ENCODE measurements at places on chromosomes 7 and 10.
A peak's percentile ranks its signal among the peaks of the same experiment; 100 is the strongest.

- no peaks in the 10 kb centered on the region for H3K36me3 ChIP-seq
- no peak overlapping the region for H3K4me3 ChIP-seq
- H3K4me1 ChIP-seq: no peaks in the 10 kb centered on the region
- DNase-seq: no peak
- no peak overlapping the region for H3K27ac ChIP-seq
These were observed 6.0 kb downstream of the SRGN start for GRCh38 chr10:69093933-69094332.

DNA sequence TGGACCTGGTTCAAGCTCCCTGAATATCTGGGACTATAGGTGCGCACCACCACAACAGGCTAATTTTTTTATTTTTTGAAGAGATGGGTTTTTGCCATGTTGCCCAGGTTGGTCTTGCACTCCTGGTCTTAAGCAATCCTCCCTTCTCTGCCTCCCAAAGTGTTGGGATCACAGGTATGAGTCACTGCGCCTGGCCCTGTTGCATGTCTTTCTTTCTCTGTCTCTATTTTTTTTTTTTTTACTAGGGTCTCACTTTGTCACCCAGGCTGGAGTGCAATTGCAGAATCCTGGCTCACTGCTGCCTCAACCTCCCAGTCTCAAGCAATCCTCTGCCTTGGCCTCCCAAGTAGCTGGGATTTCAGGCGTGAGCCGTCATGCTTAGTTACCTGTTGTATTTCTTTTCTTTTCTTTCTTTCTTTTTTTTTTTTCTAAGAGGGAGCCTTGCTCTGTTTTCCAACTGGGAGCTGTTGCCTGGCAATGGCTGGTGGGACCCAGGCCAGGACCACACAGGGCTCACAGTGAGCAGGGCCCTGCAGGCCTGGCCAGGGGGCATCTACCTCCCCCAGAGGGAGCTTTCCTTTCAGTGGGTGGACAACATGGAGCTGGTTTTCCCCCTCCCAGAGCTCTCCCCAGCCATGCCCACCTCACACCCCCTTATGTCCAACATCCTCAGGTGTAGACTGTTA lies 6.0 kb downstream of the MYL7 start:
- H3K4me3 ChIP-seq: no peak overlapping the region
- DNase-seq: no peak
- H3K36me3 ChIP-seq: no peaks in the 10 kb centered on the region
- H3K27me3 ChIP-seq: no peaks in the 10 kb centered on the region
- no peak overlapping the region for H3K27ac ChIP-seq

DNA sequence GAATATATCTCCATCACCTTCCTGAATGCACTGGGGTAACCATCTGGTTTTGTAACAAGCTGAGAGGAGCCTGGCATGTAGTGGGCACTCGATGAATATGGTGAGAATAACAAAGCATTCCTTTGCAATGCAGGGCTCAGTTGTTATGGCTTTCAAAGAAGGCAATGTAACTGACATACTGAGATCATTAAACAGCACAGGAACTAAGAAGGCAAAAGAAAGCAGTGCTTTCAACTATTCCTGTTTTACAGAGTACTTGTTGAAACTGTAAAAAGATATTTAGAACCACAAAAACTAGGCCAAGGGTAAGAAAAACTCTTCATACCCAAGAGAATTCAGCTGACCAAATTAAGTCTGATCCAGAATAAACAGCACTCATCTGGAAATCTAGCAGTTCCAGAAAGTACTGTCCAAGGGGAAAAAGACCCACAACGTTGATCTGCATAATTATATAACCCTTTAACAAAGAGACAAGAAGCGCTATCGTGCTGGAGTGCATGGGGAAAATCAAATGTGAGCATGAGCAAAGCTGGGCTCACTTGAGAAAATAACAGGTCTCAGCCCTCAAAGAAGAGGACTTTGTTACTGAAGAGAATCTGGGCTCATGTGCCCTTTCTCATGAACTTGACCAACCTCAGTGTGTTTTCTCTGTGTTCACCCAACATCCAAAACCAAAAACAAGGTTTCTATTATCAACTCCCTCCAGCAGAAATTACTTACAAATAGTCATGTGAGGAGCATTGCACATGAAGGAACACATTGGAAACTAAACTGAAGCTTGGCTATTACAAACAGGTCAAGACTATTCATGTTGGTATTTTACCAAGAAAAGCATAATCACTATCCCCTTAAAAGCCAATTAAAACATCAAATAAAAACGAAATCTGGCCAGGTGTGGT lies 116.2 kb downstream of the AVL9 start:
- no peak overlapping the region for H3K4me3 ChIP-seq
- H3K4me1 ChIP-seq: no peaks in the 10 kb centered on the region
- H3K36me3 ChIP-seq: no peaks in the 10 kb centered on the region
- no peak for DNase-seq
- H3K27me3 ChIP-seq: no peaks in the 10 kb centered on the region
- no peak overlapping the region for H3K27ac ChIP-seq

GRCh38 chr10:90939116-90939515 lies 18.2 kb upstream of the ANKRD1 start:
- no peaks in the 10 kb centered on the region for H3K36me3 ChIP-seq
- H3K4me1 ChIP-seq: peaks cover 5% of the 10 kb centered on the region
- DNase-seq: no peak
- H3K4me3 ChIP-seq: no peak overlapping the region
- H3K27ac ChIP-seq: no peak overlapping the region
- no peaks in the 10 kb centered on the region for H3K27me3 ChIP-seq

GRCh38 chr7:4792537-4793126 lies 17.2 kb downstream of the AP5Z1 start:
- no peaks in the 10 kb centered on the region for H3K36me3 ChIP-seq
- no peaks in the 10 kb centered on the region for H3K27me3 ChIP-seq
- no peaks in the 10 kb centered on the region for H3K4me1 ChIP-seq
- H3K4me3 ChIP-seq: peak overlapping the region; percentile 53
- peak; percentile 73 for DNase-seq

GRCh38 chr10:87674943-87675342 lies 15.3 kb downstream of the PAPSS2 start:
- no peak overlapping the region for H3K27ac ChIP-seq
- H3K36me3 ChIP-seq: no peaks in the 10 kb centered on the region

DNA sequence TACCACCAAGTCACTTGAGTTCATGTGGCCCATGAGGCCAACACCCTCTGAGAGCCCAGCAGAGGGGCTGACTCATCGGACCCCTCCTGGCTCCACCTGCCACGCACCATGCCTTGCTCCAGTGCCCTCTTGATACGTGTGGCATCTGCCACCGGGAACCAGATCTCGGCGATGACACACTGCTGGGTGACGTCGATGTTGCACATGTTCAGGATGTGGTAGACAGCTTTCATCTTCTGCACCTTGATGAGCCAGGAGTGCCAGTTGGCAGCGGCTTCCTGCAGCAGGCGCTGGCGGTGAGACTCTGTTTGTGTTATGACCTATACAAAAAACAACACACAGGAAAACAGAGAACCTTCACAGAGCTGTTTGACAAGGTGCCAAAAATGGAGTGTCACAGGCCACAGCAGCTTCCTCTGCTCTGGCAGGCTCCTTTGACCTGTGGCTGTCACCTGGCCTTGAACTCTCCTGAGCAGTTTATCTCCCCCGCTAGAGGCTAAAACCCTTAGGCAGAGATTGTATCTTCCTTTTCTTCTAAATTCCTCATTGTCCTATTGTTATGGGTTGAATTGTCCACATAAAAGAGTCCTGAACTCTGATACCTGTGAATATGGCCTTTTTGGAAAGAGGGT lies 45.2 kb upstream of the TMEM213 start:
- peaks cover 23% of the 10 kb centered on the region for H3K4me1 ChIP-seq
- H3K27ac ChIP-seq: no peak overlapping the region
- H3K36me3 ChIP-seq: no peaks in the 10 kb centered on the region
- no peak for DNase-seq
- H3K4me3 ChIP-seq: no peak overlapping the region

GRCh38 chr10:120415709-120416330 lies 41.2 kb upstream of the PLPP4 start:
- no peak overlapping the region for H3K27ac ChIP-seq
- no peaks in the 10 kb centered on the region for H3K36me3 ChIP-seq
- H3K4me3 ChIP-seq: no peak overlapping the region
- DNase-seq: no peak
- no peaks in the 10 kb centered on the region for H3K4me1 ChIP-seq

DNA sequence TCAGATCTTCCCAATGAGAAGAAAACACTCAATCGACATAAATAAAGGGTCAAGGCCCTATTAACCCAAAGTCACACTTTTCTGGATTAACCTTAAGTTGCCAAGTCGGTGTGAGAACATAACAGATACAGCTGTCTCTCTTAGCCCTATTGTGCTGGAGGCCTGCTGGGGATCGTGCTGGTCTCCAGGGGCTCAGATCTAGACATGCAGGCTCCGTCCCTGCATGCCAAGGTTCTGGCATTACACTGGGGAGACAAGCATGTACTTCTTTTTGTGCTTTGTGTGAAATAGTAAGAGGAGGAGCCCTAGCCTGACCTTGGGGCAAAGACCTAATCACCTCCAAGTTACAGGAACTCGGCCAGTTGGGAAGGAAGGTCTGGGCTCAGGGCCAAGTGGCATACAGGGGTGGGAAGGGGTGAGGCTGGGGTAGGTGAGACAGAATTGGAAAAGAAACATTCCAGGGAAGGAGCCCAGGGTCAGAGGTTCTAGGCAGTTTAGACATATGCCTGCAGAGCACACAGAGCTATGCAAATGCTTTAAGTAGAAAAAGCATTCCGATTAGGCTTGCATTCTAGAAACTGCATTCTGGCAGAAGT lies 216.4 kb downstream of the HECW1 start:
- no peak overlapping the region for H3K27ac ChIP-seq
- no peaks in the 10 kb centered on the region for H3K4me1 ChIP-seq
- no peaks in the 10 kb centered on the region for H3K36me3 ChIP-seq
- H3K27me3 ChIP-seq: no peaks in the 10 kb centered on the region
- no peak overlapping the region for H3K4me3 ChIP-seq

GRCh38 chr7:2425749-2426148 lies 22.3 kb downstream of the CHST12 start:
- no peak overlapping the region for H3K4me3 ChIP-seq
- peaks cover 4% of the 10 kb centered on the region for H3K4me1 ChIP-seq
- H3K36me3 ChIP-seq: no peaks in the 10 kb centered on the region
- no peak for DNase-seq
- no peaks in the 10 kb centered on the region for H3K27me3 ChIP-seq
- no peak overlapping the region for H3K27ac ChIP-seq

- H3K4me1 ChIP-seq: no peaks in the 10 kb centered on the region
- no peak for DNase-seq
- H3K4me3 ChIP-seq: no peak overlapping the region
- H3K36me3 ChIP-seq: no peaks in the 10 kb centered on the region
These were observed 8.1 kb upstream of the ANK3 start for GRCh38 chr10:60397792-60398191.

DNA sequence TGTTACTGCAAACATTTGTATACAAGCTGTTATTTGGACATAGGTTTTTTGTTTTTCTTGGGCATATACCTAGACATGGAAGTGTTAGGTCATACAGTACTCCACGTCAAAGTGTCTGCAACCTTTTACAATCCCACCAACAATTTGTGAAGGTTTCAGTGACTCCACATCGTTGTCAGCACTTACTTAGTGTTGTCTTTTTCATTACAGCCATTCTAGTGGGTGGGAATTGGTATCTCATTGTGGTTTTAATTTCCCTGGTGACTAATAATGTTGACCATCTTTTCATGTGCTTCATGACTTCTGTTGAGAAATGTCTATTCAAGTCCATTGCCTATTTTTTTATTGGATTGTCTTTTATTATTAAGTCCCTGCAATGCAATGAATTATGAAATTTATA lies 95.0 kb downstream of the UBE3C start:
- no peaks in the 10 kb centered on the region for H3K36me3 ChIP-seq
- H3K4me1 ChIP-seq: no peaks in the 10 kb centered on the region
- DNase-seq: no peak
- no peaks in the 10 kb centered on the region for H3K27me3 ChIP-seq
- H3K27ac ChIP-seq: no peak overlapping the region
- H3K4me3 ChIP-seq: no peak overlapping the region

- peaks cover 16% of the 10 kb centered on the region for H3K4me1 ChIP-seq
- no peak overlapping the region for H3K4me3 ChIP-seq
- H3K36me3 ChIP-seq: no peaks in the 10 kb centered on the region
- no peaks in the 10 kb centered on the region for H3K27me3 ChIP-seq
These were observed 11.4 kb downstream of the NEBL start for GRCh38 chr10:20885678-20886077.

DNA sequence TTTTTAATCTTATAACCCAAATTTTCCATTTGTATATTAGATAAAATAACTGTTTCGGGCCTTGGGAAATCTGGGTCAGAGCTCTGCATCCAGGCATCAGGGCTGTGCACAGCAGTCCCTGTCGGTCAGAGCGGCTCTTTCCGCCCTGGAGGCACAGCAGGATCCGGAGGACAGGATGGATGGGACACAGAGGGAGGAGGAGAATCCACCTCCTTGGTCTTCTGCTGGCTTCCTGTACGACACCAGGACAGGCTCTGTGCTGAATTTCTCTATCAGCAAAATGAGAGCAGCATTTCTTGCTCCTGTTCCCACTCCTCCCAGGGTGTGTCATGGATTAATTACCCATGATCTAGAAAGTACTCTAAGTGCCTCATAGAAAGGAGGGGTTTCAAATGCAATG lies 254.9 kb downstream of the SKAP2 start:
- DNase-seq: no peak
- no peaks in the 10 kb centered on the region for H3K36me3 ChIP-seq
- no peak overlapping the region for H3K4me3 ChIP-seq
- no peak overlapping the region for H3K27ac ChIP-seq
- no peaks in the 10 kb centered on the region for H3K27me3 ChIP-seq

- H3K27ac ChIP-seq: no peak overlapping the region
- no peak overlapping the region for H3K4me3 ChIP-seq
- H3K4me1 ChIP-seq: no peaks in the 10 kb centered on the region
These were observed 182.8 kb upstream of the CHRM2 start for GRCh38 chr7:136685501-136686173.

DNA sequence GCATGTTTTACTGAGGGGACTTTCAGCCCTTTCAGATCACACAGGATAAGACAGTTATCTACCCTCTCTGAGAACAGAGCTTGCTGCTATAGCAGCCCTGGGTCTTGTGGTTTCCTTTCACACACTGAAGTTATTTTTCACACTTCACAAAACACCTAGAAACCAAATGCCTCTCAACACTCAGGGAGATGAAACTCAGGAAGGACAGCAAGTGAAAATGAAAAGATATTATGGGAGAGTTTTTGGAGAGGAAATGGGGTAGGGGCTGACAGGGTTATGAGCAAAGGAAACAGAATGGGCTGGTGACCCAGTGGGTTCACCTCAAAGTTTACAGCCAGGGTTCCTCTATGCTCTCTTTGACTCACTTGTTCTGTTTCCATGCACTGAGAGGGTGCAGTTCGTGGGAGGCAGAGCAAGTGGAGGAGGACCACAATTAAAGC lies 17.0 kb upstream of the GIMAP2 start:
- H3K4me1 ChIP-seq: no peaks in the 10 kb centered on the region
- no peak for DNase-seq
- H3K27ac ChIP-seq: no peak overlapping the region
- no peaks in the 10 kb centered on the region for H3K36me3 ChIP-seq

DNA sequence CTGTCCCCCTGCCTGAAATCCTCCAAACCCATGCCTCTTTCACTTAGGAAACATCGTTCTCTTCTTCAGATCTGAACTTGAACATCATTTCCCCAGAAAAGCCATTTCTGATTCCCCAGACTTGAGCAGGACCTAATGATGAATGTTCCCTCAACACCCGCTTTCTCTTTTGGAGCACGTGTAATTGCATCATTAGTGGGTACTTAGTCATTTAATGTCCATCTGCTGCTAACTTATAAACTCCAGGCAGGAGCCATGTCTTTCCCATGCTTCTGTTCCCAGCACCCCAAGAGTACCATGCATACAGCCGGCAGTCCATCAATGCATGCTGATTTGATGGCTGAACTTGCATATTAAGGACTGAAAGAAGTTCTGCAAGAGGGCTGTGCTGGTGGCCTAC lies 36.5 kb upstream of the ECHDC3 start:
- peaks cover 13% of the 10 kb centered on the region for H3K4me1 ChIP-seq
- H3K27ac ChIP-seq: no peak overlapping the region
- DNase-seq: no peak
- no peaks in the 10 kb centered on the region for H3K36me3 ChIP-seq
- H3K27me3 ChIP-seq: no peaks in the 10 kb centered on the region
- H3K4me3 ChIP-seq: no peak overlapping the region
